ENCODE measurements at places on chromosomes 1 and 21.
A peak's percentile ranks its signal among the peaks of the same experiment; 100 is the strongest.

- peak; percentile 67 for DNase-seq
Observed at GRCh38 chr1:146012703-146013558, 8.6 kb downstream of the HJV start.

GRCh38 chr1:22825486-22826189 is 115.0 kb downstream of the EPHB2 start:
- DNase-seq: no peak

GRCh38 chr1:160021376-160022074 is 10.3 kb downstream of the PIGM start:
- DNase-seq: no peak

DNA sequence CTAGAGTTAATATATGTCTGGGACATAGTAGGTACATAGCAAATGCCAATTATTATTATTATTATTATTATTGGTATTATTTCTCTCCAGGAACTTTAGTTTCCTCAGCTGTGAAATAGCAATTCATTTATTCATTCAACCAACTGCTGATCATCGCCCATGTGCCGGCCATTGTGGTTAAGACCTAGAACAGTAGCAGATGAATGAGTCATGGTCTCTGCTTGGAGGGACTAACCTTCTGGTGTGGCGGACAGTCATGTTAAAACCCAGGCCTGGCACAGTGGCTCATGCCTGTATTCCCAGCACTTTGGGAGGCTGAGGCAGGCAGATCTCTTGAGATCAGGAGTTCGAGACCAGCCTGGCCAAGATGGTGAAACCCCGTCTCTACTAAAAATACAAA is 23.8 kb upstream of the LDLRAP1 start:
- no peak for DNase-seq

DNA sequence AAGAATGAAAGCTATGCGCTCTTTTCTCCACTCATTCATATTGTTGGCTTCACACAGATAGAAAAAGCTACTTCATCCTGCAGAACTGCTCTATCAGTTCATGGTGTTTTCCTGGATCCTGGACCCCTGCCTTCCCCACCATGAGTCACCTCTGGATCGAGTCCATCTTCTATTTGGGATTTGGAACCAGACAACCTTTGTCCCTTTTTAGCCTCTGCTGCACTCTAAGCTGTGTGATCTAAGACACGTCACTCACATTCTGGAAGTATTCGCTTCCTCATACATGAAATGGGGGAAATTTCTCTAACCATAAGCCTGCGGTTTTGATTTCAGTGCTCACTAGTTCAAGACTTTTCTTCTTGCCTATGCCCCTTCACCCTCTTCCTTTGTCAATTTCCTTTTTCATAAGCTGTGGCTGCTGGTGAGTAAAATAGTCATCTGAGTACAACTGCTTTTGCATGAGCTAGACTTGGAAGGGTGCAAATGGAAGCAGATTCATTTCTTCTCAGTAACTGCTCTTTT is 14.1 kb upstream of the DEGS1 start:
- DNase-seq: no peak

DNA sequence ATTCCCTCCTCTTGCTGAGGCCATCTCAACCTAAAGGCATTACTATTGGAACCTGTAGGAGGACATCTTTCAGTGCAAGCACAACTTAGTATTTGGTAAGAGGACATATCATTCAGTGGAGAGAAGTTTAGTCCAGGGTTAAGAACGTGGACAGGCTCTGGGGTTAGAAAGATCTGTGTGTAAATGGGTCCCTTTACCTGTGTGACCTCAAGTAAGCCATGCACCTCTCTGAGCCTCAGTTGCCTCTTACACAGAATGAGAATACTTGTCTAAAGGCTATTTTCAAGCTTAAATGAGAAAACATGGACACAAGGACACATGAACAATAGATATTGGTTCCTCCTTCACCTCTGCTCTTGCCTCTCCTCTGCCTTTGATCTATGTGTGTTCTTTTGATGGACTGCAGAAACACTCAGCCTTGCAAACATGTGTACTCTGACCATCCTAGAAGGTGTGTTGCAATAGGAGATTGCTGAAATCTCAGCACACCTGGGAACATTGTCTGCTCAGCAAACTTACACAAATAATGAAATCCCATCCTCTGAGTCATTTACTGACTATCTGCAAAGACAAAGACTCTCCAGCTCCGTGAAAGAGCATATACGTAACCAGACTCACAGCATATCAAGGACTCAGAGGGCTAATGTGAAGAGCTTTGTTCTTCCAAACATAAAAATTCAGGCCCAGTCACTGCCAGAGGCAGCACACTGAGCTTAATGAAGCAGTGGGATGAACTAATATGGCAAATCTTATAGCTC is 143.8 kb downstream of the DAB1 start:
- DNase-seq: no peak

GRCh38 chr1:203170625-203171330 is 4.8 kb downstream of the MYBPH start:
- no peak for DNase-seq

- no peak for DNase-seq
Observed at GRCh38 chr1:210755991-210756659, 377.8 kb downstream of the KCNH1 start.

GRCh38 chr1:185291159-185291558 is 25.9 kb downstream of the IVNS1ABP start:
- DNase-seq: no peak

- no peak for DNase-seq
Observed at GRCh38 chr1:241219449-241219848, 137.6 kb downstream of the RGS7 start.

GRCh38 chr21:37249112-37249904 is 17.8 kb downstream of the VPS26C start:
- no peak for DNase-seq

- no peak for DNase-seq
Observed at GRCh38 chr1:239758756-239759155, 332.9 kb upstream of the FMN2 start.

DNA sequence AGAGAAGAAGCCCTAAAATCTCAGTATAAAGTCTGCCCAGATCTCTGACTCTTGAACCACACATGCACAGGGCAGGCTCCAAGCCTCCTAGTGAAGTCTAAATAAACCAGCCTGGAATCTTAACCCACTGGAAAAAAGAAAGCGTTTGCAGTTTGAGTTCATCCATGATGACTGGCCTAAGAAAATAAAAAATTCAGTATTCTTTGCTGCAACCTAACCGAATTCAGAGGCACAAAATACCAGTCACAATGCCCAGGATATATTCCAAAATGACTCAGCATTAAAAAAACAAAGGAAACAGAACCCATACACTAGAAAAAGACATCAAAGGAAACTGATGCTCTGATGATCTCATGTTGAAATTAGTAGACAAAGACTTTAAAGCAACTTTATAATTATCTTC is 269.2 kb downstream of the SDCCAG8 start:
- DNase-seq: peak; percentile 23

DNA sequence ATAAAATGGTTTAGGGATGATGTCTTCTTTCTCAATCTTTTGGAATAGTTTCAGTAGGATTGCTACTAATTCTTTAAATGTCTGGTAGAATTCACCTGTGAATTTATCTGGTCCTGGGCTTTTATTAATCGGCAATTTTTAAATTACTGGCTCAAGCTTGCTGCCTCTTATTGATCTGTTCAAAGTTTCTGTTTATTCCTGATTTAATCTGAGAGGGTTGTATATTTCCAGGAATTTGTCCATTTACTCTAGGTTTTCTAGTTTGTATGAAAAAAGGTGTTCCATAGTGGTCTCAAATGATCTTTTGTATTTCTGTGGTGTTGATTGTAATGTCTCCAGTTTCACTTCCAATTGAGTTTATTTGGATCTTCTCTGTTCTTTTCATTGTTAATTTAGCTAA is 617.8 kb downstream of the LTN1 start:
- DNase-seq: no peak

GRCh38 chr1:187985145-187985896 is 1156.6 kb downstream of the PLA2G4A start:
- DNase-seq: no peak

DNA sequence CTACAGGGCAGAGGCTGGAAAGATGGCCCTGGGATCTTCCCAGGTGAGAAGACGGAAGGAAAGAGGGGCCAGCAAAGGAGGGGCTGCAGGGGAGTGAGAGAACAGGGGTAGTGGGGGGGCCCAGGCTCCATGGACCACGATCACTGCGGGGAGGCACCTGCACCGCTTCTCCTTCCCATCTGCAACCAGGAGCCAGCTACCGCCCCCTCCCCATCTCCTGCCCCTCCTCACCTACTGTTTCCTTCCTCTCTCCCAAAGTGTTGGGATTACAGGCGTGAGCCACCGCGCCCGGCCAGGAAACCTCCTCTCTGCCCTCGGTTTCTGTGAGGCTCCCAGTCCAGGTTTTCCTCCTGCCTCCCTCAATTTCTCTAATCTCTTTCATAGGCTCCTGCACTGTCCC is 19.4 kb downstream of the KIAA2013 start:
- DNase-seq: no peak

DNA sequence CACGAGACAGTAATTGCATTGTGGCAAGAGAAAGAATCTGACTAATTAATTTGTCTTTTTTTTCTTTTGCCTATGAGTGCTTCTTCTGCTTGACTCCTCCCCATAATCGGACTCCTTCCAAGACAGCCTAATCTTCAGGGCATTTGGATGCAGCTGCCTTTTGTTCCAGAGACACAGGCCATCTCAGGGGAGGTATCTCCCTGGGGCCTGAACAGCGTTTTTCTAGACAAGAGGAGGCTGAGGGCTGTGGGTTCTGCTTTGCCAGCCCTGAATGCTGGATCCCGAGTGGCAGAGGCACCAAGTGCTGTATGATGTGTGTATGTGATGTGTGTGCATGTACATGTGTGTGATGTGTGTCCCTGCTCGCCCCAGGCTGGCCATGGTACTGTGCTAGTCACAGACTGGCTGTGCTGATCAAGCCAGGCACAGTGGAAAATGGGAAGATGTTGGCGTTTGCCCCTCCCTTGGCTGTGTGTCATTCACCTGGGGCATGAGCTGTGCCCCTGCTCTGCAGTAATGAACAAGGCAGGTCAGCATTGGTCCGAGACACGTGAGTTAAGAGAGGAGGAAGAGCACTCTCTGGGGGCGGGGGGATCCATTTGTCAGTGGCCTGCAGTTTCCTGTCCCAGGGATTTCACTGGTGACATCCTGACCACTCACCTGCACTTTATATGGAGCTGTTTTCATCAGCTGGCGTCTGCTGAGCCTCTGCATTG is 77.2 kb downstream of the ADARB1 start:
- no peak for DNase-seq

GRCh38 chr1:235108185-235108593 is 20.4 kb downstream of the TOMM20 start:
- no peak for DNase-seq

DNA sequence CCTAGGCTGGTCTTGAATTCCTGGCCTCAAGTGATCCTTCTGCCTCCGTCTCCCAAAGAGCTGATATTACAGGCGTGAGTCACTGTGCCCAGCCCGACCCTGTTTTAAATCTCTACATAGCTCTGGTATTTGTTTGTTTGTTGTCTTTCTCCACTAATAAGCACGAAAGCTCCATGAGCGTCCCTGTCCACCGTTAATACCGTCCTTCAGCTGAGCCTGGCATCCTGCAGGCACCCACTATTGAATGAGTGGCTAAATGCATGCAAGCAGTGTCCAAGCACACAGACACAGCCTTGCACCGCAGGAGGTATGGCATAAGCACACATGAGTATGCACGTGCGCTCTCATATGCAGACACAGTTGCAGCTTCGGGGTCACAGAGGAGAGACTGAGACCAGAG is 4.5 kb upstream of the COL16A1 start:
- DNase-seq: no peak

- no peak for DNase-seq
Observed at GRCh38 chr1:219568733-219569132, 44.2 kb downstream of the ZC3H11B start.

DNA sequence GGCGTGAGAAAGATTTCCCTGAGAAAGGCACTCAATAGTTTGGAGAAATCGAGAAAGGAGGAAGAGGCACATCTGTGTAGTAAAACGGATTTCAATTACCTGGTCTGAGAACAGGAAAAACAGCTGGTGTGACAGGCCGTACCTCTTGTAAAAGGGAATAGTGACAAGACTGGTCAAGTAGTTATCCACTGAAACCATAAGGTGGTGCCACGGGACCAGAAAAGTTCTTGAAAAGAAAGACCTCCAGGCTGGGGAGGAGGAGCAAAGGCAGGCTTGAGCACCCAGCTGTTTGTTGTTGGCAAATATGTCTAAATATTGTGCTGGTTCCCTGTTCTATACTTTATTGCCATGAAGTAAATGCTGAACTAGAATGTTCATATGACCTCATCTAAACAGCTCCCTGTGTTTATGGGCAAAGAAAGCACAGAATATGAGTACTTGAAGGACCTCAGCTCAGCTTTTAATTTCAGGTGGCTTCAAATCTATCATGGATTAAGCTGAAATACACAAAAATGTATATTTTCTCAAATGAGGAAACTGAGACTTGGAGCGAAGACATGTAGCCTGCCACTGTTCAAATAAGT is 4.0 kb downstream of the HAO2 start:
- no peak for DNase-seq

GRCh38 chr1:100868364-100868995 is 26.2 kb downstream of the EXTL2 start:
- no peak for DNase-seq

GRCh38 chr1:15918962-15919715 is 56.8 kb downstream of the ZBTB17 start:
- DNase-seq: no peak

- no peak for DNase-seq
Observed at GRCh38 chr1:222077206-222077605, 335.3 kb upstream of the DUSP10 start.

- no peak for DNase-seq
Observed at GRCh38 chr1:156848461-156849150, 10.3 kb downstream of the INSRR start.

- DNase-seq: no peak
Observed at GRCh38 chr1:99640672-99641071, 5.2 kb upstream of the PALMD start.

DNA sequence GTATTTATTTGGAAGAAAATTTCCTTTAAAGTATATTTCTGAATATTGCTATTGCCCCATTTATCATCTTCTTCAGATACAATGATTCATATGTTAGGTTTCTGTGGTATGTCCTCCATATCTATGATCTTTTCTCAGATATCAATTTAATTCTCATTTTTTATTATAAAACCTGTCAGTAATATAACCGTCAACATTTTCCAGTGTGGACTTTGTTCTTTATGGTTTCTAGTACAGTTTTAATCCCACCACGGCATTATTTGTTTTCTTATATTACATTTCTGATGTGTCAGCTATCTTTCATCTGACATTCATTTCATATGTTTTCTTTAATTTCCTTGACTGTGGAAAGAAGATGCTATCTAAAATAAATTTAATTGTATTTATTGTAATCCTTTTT is 97.9 kb downstream of the PLPPR5 start:
- DNase-seq: no peak

DNA sequence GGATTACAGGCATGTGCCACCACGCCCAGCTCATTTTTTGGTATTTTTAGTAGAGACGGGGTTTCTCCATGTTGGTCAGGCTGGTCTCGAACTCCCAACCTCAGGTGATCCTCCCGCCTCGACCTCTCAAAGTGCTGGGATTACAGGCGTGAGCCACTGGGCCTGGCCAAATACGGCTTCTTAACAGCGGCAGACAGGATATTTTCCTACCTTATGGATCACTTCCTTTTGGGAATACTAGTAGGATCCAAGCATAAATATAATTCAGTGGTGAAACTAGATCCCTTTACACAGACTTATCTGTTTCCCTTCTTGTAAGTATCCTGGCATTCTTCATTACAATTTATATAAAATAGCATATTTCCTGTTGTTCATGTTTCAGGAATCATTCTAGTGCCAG is 40.9 kb downstream of the WNT4 start:
- DNase-seq: no peak
